ENCODE measurements at places on chromosomes 5 and 9.

- DNase-seq, result no peak
Observed at GRCh38 chr5:5658226-5658625, 235.7 kb downstream of the ICE1 start.

DNA sequence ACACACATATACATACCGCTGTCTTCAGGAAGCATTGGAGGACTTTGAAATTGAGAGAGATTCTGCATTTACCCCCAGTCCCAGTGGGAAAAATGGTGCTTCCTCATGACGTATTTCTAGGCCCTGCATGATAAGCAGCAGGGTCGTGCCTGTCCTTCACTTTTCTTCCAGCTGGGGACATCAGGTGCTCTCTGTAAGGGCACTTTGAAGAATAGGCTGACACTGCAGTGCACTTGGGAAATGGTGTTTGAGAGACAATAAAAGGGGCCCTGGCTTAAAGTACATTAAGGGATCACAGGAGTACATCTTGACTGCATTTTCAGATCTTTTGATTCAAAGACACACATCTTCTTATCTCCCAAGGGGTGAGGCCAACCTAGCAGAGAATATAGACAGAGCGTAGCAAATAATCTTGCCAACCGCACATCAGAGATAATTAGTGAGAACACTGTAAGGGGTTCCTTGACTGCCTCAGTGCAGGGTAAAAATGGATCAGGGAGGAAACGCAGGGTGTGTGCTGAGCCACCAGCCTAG lies 437.9 kb downstream of the CSNK1G3 start:
- no peak for DNase-seq

- no peak for DNase-seq
Observed at GRCh38 chr9:116162241-116162781, 8.7 kb downstream of the PAPPA start.

DNA sequence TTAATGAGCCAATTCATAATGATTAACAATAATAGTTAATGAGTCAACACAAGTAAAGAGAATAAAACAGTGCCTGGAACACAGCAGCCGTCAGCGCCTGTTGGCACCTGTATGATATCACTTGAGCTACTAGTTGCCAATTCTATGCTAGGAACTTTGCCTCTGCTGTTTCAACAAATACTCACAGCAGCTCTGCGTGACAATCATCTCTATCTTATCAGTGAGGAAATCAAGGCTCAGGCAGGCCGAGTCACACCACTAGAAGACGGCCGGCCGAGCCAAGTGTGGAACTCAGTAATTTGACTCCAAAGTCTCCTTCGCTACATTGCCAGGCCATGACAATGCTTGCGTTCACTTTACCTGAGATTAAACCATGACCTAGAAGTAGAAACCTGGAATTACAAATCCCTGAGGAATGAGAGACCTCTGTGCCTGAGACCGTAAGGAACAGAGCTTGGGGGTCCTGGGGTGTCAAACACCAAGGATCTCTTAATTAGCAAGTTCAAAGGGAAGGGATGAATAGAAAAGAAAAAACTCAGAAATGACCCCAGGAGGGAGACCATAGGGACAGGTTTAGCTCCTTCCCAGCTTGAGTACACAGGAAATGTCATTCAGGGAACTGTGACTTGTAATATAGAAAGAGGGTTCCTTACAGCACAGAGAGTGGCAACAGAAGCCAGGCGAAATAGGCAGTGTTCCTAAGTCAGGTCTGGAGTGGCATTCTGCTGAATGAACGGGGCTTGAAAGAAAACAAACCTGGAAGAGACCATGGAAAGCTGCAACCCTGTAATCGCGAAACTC lies 109.1 kb downstream of the SUSD1 start:
- DNase-seq, result no peak

DNA sequence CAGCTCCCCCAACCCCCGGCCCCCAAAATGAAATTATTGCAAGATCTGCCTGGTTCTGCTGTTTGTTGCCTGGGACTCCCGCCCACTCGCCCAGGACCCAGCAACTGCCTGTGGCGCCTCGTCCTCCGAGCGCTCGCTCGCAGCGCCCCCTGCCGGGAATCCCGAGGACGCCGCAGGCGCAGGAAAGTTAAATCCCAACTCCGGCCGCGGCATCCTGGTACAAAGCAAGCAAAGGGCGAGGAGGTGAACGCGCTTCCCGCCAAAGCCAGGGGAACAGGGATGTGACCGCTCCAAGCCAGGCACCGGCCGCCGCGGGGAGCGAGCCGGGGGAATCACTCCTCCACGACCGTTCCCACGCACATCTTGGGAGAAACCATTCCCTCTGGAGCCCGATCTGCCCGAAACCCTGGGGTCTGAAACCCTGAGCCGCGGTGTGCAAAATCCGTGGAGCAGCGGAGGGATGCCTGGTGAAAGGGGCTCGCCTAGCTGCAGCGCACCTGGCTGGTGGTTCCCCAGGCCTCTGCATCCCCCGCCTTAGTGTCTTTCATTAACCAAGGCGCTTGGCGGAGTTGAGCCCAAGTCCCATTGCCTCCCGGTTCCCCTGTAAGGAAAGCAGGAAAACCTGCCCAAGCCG lies 1.3 kb downstream of the SEMA5A start:
- peak; percentile 10 for DNase-seq
